ENCODE measurements at places on chromosomes 2 and 18.

DNA sequence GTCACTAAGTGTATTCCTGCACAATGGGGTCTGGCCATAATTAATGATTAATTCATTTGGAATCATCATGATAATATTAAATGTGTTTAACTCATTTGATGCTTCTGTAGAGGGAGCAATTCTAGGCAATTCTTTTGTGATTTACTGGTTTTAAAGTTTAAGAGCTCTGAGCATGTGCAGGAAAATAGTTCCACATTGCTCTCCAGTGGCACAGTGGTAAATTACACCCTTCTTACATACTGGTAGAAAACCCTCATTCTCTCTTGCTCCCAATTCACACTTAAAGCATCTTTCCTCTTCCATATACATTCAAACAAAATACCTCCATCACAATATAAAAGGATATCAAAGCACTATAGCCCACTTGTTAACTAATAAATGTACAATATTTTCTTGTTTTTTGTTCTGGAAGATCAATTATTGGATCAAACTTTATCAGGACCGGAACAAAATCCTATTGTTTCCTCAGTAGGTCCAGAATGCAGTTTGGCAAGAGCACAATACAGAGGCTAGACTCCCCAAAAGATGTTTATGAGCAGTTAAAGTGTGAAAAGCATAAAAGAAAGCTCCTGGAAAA lies 844.3 kb downstream of the MBD2 start:
- no peak for DNase-seq

GRCh38 chr18:46481048-46481846 lies 175.8 kb downstream of the LOXHD1 start:
- no peak for DNase-seq

DNA sequence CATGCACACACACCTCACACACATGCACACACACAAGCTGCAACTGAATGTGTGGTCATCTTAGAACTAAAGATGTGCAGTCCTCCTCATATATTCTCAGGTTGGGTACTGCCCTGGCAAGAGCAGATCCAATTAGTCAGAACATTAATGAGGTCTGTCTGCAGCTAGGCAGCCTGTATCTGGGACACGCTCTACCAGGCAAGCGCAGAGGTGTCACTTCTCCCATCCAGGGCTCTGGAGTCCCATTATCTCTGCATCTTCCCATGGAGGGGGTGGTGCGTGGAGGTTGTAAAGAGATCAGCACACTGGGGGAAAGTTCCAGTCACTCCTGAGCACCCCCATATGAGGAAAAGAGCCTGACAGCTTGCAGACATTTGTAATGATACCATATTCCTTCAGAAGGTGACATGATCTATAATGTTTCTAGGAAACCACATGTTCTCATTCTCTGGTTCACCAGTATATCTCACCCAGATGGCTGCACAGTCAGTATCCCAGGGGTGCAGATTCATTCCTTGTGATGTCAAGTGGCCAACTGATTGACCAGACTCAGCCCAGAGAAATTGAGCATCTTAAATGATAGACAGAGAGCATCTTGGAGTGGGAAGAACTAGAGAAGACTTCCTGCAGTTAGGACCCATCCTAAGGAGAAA lies 95.4 kb downstream of the RTN4 start:
- no peak for DNase-seq

GRCh38 chr18:70380915-70381896 lies 92.4 kb downstream of the SOCS6 start:
- no peak for DNase-seq

GRCh38 chr2:36798724-36799123 lies 102.2 kb downstream of the VIT start:
- DNase-seq = no peak

DNA sequence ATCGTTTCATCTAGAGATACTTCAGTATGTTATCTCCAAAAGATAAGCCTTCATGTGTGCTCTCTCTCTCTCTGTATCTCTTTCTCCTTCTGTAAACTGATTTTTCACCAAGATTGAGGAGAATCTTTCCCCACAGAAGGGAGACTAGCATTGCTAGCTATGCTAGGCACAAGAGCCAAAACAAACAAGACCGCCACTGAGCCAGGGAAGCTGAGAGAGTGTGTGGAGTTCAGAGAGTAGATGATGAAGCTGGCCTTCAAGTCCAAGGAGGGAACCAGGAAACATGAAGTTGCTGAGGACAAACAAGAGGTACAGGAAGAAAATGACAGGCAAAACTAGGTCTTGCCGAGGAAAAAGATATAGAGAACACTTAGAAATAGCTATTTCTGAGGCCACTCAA lies 23.4 kb downstream of the DAPL1 start:
- DNase-seq = no peak

DNA sequence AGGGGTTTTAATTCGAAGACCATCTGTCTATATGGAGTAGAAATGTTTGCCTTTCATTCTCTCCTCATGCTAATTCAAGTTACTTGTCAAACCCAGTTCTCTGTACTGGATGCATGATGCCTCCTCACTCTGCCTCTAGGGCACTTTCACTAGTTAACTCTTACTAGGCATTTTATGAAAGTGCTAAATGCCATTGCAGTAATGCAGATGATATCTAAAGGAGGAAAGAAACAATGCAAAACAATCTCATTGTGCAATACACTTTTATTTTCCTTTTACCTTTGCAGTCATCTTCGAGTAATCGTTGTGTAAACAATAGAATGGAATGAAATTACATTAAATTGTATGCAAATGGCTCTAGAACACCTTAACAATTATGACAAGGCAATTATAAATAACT lies 293.6 kb downstream of the STK39 start:
- no peak for DNase-seq

DNA sequence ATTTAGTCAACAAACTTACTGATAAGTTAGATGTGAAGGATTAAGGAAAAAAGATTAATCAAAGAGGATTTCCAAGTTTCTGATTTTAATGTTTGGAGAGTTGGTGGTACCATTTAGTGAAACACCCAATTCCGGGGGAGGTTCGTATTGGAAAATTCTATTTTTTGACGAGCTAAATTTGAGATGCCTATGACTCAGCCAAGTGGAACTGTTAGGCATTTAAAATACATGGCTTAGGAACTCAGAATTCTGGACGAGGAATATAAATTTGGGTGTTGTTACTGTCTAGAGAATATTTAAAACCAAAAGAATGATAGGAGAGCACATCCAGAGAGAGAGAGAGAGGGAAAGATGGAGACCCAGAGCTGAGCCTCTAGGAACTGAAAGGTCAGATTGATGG lies 103.6 kb downstream of the TMX3 start:
- no peak for DNase-seq

- DNase-seq = no peak
These were observed 74.2 kb downstream of the CDK15 start for GRCh38 chr2:201880579-201880978.
